ENCODE measurements at places on chromosomes 11 and 22.

GRCh38 chr22:32748509-32748908 is 53.0 kb upstream of the TIMP3 start:
- DNase-seq: no peak

DNA sequence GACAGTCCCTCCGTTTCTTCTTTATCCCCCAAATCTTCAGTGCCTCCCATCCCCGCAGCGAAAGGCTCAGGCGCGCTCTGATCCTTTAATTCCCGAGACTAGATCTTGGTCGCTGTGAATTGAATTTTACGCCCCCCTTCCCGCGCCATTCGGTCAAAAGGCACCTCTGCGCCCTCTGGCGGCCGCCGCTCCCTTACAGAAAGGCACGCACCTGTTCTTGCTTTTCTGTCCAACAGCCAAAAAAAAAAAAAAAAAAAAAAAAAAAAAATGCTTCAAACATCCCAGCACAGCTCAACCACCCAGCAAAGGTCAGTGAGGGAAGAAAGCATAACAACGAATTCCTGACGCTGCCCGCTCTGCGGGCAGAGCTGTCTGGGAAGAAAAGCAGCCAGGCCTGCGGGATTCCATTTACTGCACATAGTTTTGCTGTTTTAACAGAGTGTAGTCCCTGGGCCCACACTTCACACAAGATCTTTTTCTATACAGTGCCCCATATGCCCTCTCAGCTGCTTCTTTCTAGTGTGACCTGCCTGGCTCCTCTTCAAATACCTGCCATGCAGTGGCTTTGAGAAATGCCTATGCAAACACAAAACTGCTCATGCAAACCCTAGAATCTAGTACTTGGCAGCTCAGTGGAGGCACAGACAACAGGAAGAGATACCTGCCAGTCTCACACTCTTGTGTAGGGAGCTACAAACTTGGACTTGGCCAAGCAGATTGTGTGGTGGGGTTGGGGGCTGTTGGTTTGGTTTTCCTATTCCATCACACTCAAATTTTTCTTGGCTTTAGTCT is 1.3 kb upstream of the ESAM start:
- peak; percentile 76 for DNase-seq

DNA sequence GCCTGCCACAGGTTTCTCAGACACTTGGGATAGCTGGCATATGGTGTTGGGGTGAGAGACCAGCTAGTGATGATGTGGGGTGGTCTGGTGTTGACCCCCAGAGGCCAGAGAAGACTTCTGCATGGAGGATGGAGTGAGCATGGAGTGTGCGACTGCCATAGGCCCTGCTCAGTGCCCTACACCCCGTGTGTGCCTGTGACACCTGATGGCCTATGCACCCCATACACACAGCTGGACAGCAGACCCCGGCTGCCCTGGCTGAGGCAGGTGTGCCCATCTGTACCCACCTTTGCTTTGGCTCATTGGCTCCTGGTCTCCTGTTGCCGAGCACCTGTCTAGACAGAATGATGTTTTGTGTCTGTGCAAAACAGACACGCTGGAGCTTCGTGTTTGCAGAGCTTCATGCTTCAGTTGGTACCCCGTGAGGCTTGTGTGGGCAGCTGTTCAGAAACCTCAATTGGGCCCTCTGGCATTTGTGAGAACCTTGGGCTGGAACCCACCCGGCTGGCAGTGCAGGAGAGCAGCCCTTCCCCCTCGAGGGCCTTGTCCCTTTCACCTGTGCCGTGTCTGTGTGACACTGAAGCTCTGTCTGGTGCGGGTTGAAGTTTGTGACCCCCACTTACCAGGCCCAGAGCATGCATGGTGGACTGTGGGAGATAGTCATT is 27.6 kb downstream of the BCR start:
- DNase-seq: no peak

- no peak for DNase-seq
These were observed 107.8 kb upstream of the NAV2 start for GRCh38 chr11:19604679-19605375.

DNA sequence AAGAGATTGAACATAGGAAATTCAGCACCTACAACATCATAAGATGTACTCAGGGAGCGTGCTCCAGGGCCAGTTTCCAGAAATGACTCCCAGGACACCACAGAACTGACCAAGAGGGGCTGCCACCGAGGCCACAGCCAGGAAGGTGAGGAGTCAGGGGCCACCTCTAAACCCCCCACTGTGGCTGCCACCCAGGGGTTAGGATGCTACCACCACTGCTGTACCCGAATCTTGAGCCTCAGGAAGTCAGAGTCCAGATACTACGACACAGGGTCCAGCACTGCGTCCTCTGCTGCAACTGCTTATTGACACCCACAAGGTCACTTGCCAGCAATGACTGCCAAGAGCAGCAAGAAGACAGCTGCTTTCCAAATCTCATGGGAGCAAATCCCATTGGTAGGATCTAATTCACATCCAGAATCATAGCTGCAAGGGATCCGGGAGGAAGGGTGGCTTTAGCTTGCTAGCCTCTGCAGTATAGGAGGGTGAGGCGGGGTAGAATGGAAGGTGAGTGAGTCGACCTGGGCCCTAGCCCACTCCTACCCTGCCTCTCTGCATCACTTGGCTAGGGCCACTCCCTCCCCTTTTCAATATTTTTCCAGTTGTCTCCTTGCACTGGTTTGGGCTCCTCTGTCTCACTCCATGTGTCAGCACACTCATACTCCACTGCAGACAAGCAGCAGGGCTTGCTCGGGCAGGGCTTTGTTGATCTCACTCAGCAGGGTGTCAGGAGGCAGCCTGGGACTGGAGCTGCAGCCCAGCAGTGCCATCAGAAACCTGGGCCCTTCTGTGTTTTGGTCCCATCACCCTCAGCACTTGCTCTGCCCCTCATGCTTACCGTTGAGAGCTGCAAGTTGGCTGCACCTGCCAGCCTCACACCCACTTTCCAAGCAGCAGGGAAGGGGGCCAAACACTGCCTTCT is 18.1 kb upstream of the CYTH4 start:
- DNase-seq: no peak

- DNase-seq: no peak
These were observed 43.3 kb downstream of the CABIN1 start for GRCh38 chr22:24054356-24054755.

DNA sequence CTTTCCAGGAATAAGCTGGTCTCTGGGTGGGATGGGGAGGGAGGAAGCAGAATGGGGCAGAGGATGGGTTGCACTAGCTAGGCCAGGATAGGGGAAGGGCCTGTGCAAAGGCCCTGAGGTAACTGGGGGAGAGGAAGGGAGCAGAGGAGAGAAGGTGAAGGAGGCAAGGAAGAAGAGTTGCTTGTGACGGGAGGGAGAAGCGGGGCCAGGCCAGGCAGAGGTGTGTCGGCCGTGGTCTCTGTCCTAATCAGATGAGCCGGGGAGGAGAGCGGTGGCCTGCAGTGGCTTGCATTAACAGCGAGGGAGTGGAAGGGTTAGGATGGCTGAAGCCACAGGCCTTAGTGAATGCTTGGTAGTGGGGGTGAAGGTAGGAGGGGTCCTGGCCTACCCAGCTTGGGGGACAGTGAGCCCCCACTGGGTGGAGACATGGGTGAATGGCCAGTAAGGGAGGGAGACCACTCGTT is 6.0 kb upstream of the DERL3 start:
- DNase-seq: no peak

GRCh38 chr11:27296497-27296896 is 66.5 kb downstream of the CCDC34 start:
- DNase-seq: peak; percentile 61

DNA sequence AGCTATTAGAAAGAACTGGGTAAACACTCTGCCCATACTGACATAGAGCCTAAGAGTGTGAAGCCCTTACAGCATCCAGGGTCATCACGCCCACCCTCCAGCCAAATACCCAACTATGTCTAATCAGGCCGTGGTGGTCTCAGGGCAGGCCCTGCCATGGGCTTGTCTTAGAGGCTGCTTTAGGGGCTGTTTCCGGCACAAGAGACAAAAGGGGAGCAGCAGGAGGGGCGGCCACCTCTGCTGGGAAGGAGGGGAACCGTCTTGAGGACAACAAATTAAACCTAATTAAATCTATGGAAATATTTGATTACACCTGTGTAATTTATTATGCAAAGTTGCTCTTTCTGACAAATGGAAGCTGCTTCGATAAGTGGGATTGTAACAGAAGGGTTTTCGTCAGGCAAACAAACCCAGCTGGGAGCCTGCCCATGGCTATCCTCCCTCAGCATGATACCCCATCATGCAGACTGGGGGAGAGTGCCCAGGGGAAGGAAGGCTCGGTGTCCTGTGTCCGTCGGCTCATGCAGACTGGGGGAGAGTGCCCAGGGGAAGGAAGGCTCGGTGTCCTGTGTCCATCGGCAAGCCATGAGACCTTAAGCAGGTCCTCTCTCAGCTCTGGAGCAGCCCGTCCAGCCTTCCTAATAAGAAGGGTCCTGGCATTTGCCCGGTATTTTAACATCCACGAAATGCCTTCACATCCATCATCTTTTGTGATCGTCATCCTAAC is 163.6 kb upstream of the B3GAT1 start:
- no peak for DNase-seq

DNA sequence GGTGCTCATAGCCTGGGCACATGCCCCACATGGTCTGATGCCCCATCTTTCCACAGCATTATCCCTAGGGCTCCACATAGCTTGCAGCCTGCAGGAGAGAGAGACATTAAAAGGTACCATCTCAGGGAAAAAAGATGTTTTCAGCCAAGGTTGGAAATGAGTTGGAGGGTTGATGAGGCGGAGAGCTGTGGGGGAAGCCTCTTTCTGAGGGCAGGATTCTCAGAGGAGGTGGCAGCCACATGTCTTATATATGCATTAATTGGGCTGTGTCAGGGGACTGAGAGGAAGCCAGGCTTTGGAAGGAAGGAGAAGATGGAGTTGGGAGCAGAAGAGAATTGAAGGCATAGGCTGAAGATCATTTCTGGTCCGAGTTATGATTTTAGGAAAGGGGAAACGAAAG is 57.8 kb downstream of the CEP164 start:
- no peak for DNase-seq

DNA sequence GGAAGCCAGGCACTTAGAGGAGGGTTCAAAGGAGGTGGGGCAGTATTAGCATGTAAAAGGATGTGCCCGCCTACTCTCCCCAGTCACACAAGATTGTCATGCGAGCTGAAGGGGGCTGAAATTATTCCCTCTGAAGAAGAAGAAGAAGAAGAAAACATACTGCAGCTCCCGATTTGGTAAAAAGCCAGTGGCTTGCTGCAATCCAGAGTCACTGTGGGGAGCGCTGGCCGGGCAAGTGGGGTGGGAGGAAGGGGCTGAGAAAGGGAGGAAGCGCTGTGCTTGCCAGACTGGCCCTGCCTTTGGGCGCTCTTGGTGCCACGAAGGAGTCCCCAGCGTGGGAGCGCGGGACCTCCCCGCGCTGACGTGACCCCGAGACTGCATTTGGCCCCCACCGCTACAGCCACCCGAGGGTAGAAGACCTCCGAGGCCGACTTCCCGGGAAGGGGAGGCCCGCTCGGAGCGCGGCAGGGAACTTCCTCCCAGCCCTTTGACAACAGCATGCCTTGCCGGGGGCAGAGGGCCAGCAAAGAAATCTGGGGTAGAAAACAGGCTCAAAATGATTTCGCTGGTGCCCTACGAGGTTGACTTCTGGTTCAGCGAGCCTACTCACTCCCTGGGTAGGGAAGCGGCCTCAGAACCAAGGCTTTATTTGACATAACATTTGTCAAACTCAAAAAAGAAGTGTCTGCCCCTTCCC is 906.3 kb downstream of the DLG2 start:
- peak; percentile 7 for DNase-seq

GRCh38 chr11:10375280-10375971 is 70.6 kb downstream of the ADM start:
- no peak for DNase-seq

DNA sequence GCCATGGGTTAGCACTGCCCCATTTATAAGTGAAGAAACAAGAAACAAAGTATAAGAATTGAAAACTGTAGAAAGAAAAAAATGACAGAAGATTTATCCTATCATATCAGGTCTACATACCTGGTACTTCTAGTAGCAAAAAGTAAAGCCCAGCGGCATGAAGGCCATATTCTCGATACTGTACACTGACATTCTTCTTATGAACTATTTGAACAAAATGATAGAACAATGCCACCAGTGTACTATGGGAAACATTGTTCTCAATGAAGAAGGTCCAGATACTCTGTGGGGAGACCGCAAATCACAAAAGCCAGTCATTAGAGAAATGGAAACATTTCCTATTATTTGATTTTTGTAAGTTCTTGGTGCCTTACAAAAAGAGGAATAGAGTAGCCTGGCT is 7.0 kb downstream of the NCAPD3 start:
- no peak for DNase-seq

- DNase-seq: no peak
These were observed 87.8 kb upstream of the DRD2 start for GRCh38 chr11:113562981-113563461.

DNA sequence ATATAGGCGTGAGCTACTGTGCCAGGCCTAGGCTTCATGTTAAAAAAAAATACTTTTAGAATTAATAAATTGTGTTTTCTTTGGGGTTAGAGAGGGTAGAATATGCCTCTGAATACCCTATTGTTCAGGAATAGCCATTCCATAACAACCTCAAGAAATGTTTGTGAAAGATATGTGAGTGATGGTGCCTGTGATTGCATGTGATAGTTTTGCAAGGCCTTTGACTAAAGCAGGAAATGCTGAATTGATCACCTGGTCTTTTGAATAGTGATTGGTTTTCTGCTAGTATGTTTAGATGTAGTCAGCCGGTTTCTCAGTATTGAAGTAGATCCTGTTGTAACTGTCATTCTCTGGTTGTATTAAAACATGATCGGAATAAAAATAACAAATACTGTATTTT is 73.4 kb downstream of the UVRAG start:
- no peak for DNase-seq

GRCh38 chr11:39690856-39691255 is 1768.6 kb downstream of the LRRC4C start:
- no peak for DNase-seq

DNA sequence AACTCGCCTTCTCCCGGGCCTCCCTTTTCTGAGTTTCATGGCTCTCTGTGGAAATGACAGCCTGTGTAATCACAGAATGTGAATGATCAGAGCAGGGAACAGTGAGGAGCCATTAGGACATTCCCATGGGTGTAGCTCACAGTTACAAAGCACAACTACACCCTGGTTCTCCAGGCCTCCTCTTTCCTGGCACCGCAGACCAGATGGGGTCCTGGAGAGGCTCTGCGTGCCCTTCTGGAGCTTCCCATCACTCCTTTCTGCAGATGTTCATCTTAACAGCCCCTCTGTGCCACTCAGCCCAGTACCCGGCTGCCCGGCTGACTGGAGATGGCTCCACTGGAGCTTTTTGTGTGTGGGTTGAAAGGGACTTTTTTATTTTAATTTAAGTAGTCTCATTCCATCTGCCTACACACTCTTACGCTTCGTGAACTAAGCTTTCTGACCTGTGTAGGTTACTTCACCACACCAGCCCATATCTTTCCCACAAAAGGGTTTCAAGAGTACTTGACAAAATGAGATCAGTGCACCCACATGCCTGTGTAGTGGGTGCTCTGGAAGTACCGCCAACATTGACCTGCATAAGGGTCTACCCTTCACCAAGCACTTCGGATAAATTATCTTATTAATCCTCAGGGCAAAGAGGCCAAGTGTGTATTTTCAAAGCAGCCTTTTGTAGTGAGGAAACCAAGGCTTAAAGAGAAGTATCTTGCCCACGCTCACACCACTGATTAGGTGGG is 29.8 kb downstream of the SREBF2 start:
- DNase-seq: peak; percentile 23

- no peak for DNase-seq
These were observed 4.1 kb upstream of the WDR74 start for GRCh38 chr11:62843466-62843865.

GRCh38 chr11:12540913-12541582 is 133.2 kb upstream of the TEAD1 start:
- no peak for DNase-seq

GRCh38 chr11:22466809-22467208 is 128.6 kb downstream of the SLC17A6 start:
- DNase-seq: no peak
